ENCODE measurements at places on chromosomes 7 and 10. TPM values are rescaled to one million over a fixed set of nuclear protein-coding genes. Genes with fewer than 3 reads are reported as not detected.

DNA sequence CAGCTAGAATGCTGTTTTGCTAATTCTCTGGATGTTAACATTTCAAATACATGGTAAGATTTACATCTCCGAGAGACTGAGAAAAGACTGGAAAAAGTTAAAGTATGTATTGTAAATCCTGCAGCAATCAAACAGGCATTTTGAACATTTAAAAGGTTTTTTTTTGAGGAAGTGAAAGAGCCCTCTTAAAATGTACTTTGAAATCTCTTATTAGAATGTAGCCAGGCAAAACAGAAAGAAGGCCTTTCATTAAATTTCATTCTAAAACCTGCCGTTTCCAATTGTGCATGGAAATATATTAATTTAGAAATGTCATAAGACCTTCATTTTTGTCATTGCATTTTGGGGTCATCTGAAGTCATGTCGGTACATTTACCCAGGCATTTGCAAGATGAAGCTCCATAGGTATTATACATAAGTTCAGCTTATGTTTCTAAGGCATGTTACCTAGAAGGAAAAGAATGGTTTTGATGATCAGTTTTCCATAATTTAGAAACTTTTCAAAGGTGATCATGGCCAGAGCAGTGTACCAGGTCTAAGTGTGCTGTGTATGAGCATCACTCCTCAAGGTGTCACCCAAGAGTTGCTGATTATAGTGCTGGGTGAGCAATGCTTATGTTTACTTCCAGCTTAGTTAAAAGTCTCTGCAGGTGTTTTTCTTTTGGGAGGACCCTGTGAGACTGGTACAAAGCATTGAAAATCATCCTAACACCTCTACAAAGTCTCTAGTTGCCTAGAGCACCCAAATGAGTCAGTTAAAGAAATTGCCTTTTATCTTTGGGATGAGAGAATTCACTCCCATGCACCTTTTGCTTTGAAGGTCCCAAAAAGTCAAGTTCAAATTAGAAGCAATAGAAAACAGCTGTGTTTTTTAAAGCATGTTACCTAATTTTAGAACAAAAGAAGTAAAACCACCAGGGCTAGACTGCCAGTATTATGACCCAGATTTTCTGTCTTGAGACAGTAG lies 7.1 kb downstream of the ZNF736 start:
- DNase-seq, result no peak

DNA sequence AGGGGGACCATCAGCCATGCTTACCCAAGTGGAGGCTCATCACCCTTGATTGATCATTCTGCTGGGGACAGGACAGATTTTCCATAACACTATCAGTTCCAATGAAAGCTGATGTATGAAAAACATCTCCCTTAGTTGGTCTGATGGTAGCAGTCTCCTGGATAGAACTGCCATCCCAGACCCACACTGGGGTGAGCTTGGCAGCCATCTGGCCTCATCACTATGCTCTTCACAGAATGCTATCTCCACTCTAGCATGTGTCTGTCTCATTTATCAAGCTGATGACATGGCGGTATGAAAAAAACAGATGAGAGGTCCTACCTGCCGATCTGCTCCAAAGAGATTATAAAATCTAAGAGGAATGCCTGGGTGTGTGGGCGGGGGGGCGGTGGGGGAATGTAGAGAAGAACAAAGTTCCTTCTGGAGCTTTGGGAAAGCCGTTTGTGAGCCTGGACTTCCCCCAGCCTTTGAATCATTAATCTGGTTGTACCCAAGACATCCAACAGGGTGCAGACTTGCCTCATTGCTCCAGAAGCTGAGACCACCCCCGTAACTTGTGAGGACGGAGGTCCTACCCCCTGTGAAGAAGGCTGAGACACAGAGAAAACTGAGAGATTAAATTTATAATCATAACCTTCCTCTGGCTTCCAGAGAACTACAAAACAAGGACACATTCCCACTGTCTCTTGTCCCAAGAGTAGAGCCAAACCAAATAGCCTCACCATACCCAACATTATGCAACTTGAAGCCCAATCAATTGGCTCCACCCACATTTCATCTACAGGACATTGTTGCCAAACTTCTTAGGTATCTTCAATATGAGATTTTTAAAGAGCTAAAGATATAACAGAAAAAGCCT lies 340.8 kb downstream of the KCNMA1 start:
- peak; percentile 52 for DNase-seq

DNA sequence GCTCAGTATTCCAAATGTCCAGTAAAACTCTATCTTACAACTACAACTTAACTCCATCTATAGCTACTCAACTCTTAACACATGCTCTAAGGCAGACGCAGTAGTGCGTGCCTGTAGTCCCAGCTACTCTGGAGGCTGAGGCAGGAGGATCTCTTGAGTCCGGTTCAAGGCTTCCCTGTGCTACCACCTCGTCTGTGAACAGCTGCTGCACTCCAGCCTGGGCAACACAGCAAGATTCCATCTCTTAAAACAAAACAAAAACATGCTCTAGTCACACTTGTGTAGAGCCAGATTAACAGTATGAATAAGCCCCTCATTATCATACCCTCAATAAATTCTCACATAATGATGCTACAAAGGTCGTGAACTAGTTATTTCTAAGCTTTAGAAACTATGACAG lies 3.6 kb downstream of the BAZ1B start:
- no peak for DNase-seq

DNA sequence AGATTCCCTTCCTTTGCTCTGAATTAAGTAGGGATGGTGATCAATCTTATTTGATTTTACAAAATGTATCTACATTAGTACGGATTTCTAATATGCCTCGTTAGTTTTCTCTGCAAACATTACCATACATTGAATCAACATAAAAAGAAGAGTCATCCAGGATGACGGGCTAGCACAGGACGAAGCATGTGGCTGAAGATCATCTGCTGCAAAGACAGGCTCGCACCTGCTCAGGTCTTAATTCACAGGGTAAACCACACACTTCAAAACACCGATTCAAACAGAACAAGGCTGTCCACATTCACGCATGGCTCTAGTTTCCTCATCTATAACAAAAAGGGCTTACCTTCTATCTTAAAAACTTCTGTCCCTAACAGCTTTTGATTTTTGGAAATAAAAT lies 323.0 kb downstream of the PARD3 start:
- no peak for DNase-seq

- DNase-seq, result no peak
These were observed 1.5 kb downstream of the CWF19L1 start for GRCh38 chr10:100265821-100266485.

DNA sequence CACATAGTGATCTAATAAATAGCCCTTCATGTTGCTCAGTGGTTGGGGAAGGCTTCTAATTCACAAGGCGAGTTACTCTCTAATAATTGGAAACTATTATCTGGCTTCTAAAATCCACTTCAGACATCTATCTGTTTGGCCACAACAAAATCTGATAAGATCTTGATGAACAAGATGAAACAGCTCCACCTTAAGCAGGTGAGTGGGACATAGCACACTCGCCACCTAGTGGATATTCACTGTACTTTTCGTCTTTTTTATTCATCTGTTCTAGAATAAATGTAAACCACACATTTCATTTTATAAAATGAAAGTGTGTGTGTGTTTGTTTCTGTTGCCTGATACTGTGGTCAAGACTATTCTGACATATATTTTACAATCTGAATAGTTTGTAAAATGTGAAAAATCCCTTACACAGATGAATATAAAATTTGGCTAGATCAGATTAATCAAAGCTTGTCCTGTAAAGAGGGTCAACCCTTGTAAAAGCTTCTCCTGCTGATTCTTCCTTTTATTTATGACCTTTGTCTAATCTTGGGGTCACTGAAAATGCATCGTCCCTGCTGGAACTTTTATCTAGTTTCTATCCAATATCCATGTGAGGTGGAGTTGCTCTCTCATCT lies 26.5 kb upstream of the CNTNAP2 start:
- DNase-seq, result peak; percentile 54

DNA sequence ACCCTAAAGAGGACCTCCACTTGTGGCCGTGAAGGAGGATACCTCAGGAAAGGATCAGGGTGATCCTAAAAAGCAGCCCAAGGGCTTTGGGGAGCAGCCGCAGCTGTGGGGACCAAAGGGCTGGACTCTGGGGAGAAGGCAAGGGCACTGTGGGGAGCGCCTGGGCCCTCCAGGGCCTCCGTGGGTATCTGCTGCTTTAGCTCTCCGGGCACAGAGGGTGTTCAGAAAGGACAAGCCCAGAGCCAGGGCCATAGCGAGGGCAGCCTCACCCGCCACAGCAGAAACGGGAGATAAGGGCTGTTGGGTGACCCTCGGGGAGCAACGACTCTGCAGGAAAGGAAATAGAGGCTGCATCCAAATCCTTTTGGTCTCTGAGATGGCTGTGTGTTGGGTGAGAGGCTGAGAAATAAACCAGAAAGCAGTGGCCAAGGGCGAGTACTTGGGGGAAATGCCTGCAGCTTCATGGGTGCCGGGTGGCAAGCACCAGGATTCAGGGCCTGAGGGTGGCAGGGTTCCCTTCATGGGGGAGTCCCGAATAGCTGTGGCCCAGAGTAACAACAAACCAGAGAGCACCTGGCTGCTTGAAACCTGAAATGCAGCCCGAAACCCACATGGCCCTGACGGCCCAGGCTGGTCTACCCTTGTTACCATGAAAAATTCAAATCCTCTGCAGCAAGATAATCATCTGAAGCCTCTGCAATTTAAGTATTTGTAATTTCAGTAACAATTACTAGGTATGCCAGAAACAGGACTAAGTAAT lies 95.2 kb downstream of the VIPR2 start:
- peak; percentile 28 for DNase-seq

- no peak for DNase-seq
These were observed 132.3 kb downstream of the PLXNA4 start for GRCh38 chr7:132443761-132444520.

- DNase-seq, result peak; percentile 72
These were observed 6.5 kb downstream of the TSPAN14 start for GRCh38 chr10:80460399-80461207.

GRCh38 chr7:50771120-50772002 lies 11.3 kb downstream of the GRB10 start:
- no peak for DNase-seq

- no peak for DNase-seq
These were observed 73.2 kb downstream of the GPR37 start for GRCh38 chr7:124692425-124692824.

GRCh38 chr10:79084012-79084971 lies 15.5 kb downstream of the ZMIZ1 start:
- peak; percentile 79 for DNase-seq

DNA sequence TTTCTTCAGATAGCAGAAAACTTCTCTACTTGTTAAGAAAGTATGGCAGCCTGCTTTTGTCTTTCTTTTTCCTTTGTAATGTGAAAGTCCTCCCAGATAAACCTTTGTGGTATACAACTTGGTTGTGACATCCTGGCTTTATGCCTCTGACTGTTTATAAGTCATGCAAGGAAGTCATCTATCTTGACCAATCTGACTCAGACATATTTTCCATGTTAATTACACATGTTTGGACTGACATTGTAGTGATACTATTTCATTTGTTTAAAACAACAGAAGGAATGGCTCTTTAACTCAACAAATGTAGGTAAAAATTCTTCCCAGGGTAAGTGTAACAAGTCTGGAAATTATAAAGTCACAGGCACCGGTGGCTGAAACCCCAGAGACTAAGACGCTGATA lies 341.6 kb upstream of the MEOX2 start:
- no peak for DNase-seq

DNA sequence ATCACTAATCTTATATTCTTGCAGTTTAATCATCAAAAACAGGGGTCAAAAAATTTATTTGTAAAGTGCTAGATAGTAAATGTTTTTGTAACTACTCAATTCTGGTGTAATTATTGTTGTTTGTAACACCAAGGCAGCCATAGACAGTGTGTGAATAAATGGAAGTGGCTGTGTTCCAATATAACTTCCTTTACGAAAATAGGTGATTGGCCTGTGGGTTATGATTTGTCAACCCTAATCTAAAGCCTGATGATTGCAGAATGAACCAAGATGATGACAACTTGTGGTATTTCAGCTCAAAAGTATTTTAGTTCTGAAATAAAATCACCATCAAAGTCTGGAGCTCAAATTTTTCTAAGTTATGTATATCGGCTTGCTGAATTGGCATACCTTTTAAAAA lies 34.4 kb upstream of the ETV1 start:
- no peak for DNase-seq

DNA sequence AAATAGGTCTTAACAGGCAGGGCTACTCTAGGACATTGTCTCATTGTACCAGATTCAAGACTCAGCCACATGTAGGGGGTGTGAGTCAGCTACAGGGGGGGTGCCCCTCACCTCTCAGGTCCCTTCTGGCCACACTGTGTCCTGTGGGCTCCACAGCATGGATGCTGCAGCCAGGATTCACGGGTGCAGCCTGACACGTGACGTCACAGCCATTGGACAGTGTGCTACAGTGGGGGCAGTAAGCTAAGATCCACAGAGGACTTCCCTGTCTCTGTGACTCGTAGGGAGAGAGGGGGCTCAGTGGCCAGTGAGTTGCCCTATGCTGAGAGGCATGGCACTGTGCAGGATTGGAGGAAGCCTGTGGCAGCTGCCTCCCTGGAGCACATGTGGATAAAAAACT lies 77.9 kb downstream of the TMEM178B start:
- DNase-seq, result no peak

DNA sequence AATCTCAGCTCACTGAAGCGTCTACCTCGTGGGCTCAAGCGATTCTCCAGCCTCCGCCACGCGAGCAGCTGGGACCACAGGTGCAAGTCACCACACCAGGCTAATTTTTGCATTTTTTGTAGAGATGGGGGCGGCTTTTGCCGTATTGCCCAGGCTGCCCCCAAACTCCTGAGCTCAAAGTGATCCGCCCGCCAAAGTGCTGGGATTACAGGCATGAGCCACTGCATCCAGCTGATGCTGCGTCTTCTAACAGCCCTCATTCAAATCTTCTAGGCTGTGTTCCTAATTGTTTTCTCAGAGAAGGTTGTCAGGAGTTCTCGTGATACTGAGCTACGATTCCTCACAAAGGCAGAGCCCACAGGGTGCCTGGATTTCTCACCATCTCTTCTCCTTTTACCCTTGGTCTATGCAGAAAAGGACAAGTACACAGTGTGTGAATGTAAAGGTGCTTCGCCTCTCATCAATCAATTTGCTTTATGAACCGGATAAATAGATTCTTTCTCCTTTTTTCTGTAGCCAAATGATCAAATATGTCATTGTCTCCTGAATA lies 247.3 kb upstream of the PTN start:
- no peak for DNase-seq

The CRPPA gene
- 0.30 TPM for total RNA-seq

The ZNF398 gene
- 43.0 TPM for total RNA-seq

The LDB3 gene
- total RNA-seq, result 0.03 TPM

The HOXA1 gene
- total RNA-seq, result 0.10 TPM

All from H7 (cell line).